ENCODE measurements at places on chromosomes 3 and 15.

DNA sequence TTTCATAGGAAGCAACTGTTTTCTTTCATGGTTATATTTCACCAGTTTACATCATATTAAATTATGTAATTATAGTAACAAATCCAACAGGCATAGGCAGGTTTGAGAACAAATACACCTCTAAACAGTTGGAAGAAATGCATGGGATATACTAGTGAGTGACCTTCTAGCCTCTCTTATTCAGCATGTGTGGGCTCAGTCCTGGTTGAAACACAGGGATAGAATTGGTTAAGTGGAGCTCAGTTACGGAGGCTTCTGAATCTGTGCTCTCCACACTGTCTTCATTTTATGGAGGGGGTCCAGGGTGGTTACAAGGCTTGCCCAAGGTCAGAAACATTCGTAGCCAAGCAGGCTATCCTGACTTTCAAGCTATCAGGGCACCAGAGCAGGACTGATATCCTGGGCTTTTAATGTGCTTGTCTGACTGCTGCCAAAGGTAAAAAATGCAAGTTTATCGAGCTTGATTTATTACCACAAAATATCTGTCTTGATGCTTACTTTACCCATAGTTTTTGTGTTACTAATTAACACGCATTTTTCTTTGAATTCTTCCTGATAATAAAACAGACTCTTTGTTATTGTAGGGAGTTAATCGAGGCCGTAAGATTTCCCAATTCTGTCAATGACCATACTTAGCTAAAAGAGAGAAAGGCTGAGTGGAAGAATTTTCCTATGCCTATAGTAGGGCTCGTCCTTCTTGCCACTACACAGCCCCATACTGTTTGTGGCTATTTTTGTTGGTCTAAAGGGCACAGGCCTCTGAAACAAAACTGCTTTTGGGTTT, 89.6 kb downstream of the FILIP1L start:
- no peak for DNase-seq

GRCh38 chr3:142646020-142646785, 50.0 kb downstream of the PLS1 start:
- no peak for DNase-seq

- DNase-seq = peak; percentile 89
These were observed 242.3 kb downstream of the FHIT start for GRCh38 chr3:61008998-61009380.

- DNase-seq = peak; percentile 74
These were observed 40.0 kb downstream of the USP3 start for GRCh38 chr15:63544258-63545026.

- DNase-seq = no peak
These were observed 39.0 kb upstream of the MYO5C start for GRCh38 chr15:52334491-52335160.

DNA sequence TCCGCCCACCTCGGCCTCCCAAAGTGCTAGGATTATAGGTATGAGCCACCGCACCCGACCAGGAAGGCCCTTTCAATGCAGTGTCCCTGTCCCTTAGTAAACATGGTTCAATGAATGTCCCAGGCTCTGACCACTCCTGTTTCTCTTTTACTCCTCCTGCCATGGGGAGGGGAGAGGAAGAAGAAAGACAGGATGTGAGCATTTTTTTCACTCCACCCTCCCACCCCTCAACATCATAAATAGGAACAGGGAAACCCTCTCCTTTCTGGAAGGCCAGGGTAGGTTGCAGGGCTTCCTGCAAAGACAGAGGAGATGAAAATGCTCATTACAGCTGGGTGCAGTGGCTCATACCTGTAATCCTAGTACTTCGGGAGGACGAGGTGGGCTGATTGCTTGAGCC, 7.5 kb upstream of the TATDN2 start:
- DNase-seq = no peak

DNA sequence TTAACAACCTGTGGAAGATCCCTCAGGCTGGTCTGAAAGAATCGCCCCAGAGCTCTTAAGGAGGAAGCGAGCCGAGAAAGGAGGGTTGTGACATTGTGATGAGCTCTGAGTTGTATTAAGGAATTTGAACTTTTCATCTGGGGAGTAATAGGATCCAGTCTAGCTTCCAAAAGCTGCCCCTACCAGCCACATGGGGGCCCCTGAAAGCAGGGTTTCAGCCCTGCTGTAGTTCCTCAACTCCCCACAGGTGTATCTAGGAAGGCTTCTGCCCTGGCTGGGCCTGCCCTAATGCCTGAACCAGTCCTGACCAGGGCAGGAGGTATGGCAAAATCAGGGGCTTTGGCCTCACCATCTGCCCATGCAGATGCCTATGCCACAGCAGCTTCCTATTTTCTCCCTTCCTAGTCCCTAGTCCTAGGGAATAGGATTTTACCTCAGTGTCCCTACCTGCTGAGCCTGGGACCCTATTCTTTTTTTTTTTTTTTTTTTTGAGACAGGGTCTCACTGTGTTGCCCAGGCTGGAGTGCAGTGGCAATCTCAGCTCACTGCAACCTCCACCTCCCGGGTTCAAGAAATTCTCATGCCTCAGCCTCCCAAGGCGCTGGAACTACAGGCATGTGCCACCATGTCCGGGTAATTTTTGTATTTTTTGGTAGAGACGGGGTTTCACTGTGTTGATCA, 5.0 kb upstream of the AP3S2 start:
- DNase-seq = peak; percentile 66

GRCh38 chr3:60399292-60399691, 852.0 kb downstream of the FHIT start:
- DNase-seq = no peak

GRCh38 chr3:59609657-59610348, 560.0 kb upstream of the CFAP20DC start:
- no peak for DNase-seq

DNA sequence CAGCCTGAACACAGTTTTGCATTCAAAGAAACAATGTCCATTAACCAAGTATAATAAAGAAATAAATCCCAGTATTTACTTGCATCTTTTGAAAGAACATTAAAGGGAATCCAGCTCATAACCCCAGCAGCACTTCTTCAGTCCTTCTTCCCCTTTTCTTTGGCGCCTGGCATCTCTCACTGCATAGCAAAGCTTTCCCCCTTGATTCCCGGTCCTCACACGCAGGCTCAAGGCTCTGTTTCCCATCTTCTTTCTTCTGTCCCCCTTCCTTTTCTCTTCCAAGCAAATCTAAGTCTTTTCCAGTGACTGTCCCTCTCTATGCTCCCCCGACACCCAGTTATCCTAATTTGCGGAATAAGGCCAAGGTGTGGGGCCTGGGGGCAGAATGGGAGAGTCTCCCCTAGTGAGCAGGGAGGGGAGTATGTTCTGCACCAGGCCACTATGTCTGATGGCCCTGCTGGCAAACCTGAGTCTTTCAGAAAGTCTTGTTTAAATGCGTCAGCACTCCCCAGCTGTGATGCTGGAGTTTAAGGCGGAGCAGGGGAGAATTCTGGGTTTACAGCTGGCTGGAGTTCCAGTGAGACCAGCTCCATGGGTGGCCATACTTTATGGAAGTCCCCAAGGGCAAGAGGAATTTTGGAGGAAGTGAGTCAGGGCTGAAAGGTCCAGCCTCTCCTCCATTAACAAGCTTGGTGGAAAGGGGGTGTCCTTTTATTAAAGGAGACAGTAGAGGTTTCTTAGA, 42.1 kb downstream of the GOLGA6A start:
- no peak for DNase-seq

DNA sequence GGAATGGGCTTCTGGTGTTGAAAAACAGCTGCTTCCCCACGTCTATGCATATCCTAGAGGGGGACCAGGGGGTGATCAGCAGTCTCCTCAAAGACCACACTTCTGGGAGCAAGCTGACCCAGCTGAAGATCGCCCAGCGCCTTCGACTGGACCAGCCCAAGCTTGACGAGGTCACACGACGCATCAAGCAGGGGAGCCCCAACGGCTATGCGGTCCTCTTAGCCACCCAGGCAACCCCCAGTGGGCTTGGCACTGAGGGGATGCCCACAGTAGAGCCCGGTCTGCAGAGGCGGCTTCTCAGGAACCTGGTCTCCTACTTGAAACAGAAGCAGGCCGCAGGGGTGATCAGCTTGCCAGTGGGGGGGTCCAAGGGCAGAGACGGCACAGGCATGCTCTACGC, 2.5 kb downstream of the RBM15B start:
- DNase-seq = no peak

GRCh38 chr15:39591141-39591895, 10.4 kb downstream of the THBS1 start:
- DNase-seq = no peak

- DNase-seq = no peak
These were observed 25.8 kb upstream of the PSMD6 start for GRCh38 chr3:64049136-64049535.

GRCh38 chr3:126345641-126346460, 11.4 kb downstream of the KLF15 start:
- DNase-seq = no peak

GRCh38 chr15:68693071-68693470, 114.3 kb downstream of the CORO2B start:
- DNase-seq = peak; percentile 2

GRCh38 chr3:10374311-10374710, 53.4 kb upstream of the SEC13 start:
- DNase-seq = no peak

- no peak for DNase-seq
These were observed 140.9 kb upstream of the CDIN1 start for GRCh38 chr15:36438499-36438898.

- no peak for DNase-seq
These were observed 106.0 kb upstream of the LINGO1 start for GRCh38 chr15:77738441-77739302.

GRCh38 chr3:133860519-133860918, 35.2 kb downstream of the RAB6B start:
- no peak for DNase-seq

GRCh38 chr3:72186400-72186855, 401.5 kb upstream of the PROK2 start:
- no peak for DNase-seq

DNA sequence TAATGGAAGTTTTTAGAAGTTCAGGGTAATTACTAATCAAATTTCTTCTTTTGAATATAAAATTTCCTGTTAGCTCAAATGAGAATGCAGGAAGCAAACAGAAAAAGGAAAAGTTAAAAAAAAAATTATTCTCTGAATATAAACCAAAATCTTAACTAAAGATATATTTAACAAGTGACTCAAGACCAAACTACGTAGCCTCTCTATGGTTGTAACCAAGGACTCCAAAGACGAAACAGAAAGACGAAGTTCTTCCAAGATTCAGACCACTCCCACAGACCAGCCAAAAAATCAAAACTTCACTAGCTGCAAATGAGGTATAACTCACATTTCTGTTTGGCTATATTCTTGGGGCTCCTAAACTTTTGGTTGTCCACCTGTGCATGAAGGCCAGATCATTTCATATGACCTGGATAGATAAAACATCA, 846.5 kb upstream of the ALCAM start:
- DNase-seq = no peak

DNA sequence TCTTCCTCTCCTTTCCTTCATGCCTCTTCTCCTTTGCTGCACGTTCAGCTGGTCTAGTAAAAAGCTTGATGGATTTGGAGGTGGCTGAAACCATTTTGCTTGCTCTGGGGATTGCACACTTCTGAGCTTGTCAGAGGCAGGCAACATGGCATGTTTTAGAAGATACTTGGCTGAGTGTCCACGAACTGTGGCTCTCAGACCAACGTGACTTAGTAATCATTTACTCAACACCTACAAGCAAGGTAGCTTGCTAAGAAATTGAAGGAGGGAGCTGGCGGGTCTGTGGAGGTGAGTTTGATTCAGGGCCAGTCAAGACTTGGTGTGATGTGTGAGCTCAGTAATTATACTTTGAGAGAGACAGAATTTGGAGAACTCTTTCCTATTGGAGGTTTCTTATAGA, 196.0 kb downstream of the LPP start:
- no peak for DNase-seq

- DNase-seq = no peak
These were observed 58.7 kb upstream of the TBC1D5 start for GRCh38 chr3:17801131-17801530.

DNA sequence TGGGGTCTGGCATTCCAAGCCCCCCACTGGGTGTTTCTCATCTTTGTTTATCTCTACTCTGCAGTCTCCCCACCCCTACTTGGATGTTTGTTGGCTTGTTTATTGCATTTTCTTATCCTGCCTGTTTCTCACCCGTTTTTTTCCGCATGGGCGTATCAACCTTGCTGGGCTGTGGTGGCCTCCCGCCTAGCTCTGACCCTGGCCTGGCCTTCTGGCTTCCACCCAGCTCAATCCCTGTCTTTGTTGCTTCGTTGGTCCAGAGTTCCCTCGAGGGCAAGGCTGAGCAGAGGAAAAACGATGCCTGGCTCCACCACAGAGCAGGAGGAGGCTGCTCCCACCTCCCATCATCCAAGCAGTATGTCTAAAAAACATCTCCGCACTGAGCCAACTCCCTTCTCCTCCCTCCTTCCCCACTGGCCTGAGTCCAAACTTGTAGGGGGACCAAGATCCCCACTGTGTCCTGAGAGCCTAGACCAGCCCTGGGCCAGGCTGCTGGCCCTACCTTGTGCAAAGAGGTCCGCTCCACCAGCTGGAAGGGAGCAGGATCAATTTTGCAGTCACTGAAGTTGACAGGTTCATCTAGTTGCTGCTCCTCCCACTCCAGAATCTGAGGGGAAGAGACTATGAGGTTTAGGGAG, 9.8 kb downstream of the CLCN2 start:
- DNase-seq = no peak

GRCh38 chr3:159775372-159775961, 213.2 kb upstream of the IL12A start:
- no peak for DNase-seq

DNA sequence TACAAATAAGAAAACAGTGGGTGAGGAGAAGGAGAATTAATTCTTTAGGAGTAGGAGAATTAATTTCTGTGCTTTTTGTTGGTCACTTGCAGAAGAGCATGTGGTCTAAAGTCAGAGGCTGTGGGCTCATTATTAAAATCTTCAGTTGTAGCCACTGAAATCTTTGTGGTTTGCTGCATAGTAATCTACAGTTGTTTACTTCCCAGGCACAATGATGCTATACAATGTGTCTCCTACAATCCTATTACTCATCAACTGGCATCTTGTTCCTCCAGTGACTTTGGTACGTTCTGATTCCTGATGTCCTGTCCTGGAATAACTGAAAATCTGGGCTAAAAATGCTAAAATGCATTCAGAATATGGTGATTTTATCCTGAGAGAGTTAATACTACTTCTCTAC, 21.0 kb downstream of the IFT122 start:
- peak; percentile 80 for DNase-seq

DNA sequence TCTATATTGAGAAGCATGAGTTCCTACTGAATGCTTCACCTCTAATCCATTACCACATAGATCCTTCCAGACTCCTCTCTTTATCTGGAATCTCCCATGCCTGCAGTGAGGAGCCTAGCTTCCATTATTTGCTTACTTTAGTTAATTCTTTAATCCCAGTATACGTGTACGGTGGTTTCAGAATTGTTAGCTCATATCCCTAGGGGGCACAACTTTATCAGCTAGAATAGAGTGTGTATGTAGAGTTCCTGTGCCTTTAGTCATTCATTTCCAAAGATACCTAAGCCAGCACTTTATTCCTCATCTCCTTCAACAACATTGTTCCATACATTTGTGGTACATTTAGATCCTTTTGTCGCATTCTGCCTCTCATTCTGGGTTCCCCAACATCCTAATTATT, 226.0 kb downstream of the TJP1 start:
- peak; percentile 1 for DNase-seq

- DNase-seq = no peak
These were observed 204.3 kb upstream of the SLC2A2 start for GRCh38 chr3:171230865-171231264.
